ENCODE measurements at places on chromosomes 3 and 15.

DNA sequence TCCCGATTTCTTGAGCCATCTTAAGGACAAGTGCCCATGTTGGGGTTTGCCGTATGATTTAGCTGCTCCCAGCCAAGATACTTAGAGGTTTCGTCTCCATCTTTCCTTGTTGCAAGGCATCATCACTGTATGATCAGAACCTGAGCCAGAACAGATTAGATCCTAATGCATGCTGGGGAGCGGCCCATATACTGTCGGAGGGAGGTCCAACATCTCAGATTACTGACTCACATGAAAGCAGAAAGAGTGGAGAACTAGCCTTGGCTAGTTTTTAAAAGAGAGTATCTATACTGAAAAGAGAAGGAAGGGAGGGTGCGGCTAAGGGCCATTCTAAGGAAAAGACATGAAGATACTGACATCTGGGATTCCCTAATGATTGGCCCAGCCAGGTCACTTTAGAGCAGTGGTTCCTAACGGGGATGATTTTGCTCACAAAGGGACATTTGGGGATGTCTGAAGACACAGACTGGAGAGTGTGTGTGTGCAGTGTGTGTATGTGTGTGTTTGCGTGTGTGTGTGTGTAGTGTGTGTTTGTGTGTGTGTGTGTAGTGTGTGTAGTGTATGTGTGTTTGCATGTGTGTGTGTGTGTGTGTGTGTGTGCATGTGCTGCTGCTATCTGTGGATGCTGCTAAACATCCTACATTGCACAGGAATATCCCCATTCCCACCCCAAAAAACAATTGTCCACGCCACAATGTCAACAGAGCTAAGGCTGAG, 12.3 kb upstream of the LYSMD4 start:
- DNase-seq, result no peak

DNA sequence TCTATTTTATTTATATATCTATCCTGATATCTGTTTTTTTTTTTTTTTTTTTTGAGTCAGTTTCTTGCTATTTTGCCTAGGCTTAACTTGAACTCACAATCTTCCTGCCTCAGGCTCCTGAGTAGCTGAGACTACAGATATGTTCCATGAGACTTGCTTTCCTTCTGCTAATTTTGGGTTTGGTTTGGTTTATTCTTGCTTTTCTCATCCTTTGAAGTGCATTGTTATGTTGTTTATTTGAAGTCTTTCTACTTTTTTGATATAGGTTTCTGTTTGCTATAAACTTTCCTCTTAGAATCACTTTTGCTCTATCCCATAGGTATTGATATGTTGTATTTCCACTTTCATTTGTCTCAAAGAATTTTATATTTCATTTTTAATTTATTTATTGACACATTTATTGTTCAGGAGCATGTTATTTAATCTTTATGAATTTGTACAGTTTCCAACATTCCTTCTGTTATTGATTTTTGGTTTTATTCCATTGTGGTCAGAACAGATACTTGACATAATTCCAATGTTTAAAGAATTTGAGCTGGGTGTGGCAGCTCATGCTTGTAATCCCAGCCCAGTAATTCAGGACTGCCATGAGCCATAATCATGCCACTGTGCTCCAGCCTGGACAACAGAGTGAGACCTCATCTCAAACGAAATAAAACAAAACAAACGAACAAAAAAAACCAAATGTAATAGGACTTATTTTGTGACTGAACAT, 62.3 kb upstream of the PLSCR4 start:
- DNase-seq, result no peak

GRCh38 chr3:17901893-17902292, 159.5 kb upstream of the TBC1D5 start:
- no peak for DNase-seq

DNA sequence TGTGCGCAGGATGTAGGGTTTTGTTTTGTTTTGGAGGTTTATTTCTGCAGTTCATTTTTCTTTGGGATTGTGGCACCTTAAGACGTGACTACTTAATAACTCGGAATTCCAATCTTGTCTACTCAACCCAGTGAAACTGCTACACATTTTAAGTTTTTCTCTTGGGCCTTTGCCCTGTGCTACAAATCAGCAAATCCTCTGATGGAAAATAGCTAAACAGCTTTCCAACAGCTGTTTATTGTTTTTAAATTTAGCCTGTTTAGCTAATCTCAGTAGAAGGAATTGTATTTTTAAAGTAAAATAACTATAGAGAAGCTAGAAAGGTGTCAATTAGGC, 48.4 kb downstream of the OPA1 start:
- no peak for DNase-seq

GRCh38 chr3:126353694-126354321, 3.4 kb downstream of the KLF15 start:
- peak; percentile 72 for DNase-seq

- DNase-seq, result no peak
These were observed 129.6 kb downstream of the ADAMTS17 start for GRCh38 chr15:100211855-100212850.

- DNase-seq, result no peak
These were observed 187.1 kb downstream of the C3orf38 start for GRCh38 chr3:88336894-88337293.

DNA sequence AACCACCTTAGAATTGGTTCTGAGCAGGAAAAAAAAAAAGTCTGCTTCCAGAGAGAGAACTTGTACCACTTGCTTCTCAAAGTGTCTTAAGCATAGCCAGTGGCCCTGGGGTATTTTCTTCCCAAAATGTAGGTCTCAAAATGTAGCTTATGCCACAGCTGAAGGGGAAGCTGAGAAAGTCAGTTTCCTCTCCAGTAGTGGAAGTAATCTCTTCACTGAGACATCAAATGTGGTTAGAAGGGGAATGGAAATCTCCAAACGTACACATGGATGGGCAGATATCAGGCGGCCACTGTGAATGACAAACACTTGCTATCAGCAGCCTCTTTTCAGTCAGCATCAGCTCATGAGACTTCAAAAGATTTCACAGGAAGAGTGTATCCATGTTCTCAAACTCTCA, 841.2 kb downstream of the TUSC7 start:
- DNase-seq, result no peak

- no peak for DNase-seq
These were observed 229.0 kb upstream of the HES1 start for GRCh38 chr3:193906849-193907410.

- DNase-seq, result no peak
These were observed 5.5 kb upstream of the GP5 start for GRCh38 chr3:194404365-194405140.

DNA sequence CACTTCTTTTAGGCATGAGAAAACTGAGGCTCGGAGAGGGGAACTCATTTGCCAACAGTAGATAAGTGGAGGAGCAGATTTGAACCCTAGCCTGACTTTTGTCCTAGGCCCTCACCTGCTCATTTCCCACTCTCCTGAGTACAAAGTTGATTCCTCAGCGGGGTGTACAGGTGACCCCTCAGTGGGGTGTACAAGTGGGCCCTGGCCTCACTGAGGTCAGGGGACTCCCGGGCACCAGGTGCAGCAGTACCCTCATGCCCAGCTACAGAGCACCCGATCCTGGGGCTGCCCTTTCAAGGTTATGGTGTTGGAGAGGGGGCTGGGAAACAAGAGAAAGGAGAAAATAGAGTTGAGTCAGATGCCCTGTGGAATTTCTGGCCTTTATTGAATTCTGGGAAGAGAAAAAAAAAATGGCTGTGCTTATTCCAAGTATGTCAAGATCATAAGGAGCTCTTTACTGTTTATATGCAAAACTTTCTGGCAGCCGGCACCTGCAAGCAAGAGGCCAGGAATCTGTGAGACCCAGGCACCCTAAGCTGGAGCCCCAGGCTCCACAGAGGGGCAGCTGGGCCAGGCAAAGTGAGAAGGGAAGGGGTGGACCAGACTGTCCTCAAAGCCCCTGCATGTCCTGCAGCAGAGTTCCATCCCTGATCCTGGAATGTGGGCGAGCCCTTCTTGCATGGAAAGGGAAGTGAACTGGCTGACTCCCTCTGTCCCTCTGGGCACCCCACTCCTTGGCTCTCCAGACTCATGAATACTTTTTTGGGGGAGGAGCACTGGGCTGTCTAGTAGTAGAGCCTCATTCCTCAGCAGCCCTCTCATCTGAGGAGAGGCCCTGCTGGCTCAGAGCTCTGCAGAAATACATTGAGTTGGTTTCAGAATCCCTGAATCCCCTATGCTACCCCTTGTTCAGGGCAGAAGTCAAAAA, 43.1 kb downstream of the AMOTL2 start:
- DNase-seq, result no peak

DNA sequence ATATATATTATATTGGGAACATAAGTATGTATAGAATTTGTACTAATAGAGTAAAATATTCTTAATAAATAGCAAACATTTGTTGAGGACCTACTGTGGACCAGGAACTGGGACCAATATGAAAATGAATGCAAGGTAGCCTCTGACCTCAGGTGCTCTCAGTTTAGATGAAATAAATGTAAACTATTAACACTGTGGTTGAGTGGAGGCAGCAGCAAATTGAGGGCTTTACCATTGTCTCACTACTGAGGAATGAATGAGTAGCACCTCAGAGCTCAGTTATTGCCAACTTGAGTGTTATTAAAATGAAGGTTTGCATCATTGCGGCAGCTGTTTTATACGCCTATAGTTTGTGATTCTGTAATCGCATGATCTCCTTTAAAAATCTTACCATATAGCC, 90.9 kb upstream of the CGNL1 start:
- no peak for DNase-seq

GRCh38 chr3:106673926-106674569, 703.2 kb upstream of the CCDC54 start:
- no peak for DNase-seq

GRCh38 chr3:114083112-114083511, 26.6 kb downstream of the QTRT2 start:
- DNase-seq, result no peak

- DNase-seq, result no peak
These were observed 93.2 kb upstream of the IGF1R start for GRCh38 chr15:98555173-98555515.

DNA sequence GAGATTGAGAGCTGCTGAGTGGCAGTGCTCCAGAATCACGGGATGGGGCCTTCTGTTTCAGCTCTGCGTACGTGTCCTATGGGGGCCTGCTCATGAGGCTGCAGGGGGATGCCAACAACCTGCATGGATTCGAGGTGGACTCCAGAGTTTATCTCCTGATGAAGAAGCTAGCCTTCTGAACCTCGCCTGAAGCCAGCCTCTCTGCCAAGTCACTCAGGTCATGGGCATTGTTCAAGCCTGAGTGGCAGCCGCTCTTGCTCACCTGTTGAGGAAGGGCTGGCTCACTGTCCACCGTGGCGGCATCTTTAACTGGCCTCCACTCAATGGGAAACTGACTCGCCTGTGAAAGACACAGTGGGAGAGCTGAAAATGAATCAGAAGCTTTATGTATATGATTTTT, 6.6 kb downstream of the POLR2H start:
- DNase-seq, result no peak

DNA sequence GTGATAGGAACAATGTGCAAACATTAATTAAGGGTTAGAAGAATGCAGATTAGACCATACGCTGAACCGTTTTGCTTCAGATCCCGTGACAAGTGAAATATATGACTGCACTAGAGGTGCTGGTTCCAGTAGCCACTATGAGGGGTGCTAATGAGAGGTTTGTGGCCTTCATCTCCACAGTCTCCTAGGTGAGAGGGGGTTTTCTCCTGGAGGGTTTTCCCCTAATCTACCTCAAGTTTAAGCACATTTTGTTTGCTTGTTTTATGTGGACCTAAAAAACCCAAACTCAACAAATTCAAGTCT, 13.7 kb upstream of the SHF start:
- no peak for DNase-seq

GRCh38 chr3:31322460-31322859, 210.3 kb upstream of the STT3B start:
- no peak for DNase-seq

DNA sequence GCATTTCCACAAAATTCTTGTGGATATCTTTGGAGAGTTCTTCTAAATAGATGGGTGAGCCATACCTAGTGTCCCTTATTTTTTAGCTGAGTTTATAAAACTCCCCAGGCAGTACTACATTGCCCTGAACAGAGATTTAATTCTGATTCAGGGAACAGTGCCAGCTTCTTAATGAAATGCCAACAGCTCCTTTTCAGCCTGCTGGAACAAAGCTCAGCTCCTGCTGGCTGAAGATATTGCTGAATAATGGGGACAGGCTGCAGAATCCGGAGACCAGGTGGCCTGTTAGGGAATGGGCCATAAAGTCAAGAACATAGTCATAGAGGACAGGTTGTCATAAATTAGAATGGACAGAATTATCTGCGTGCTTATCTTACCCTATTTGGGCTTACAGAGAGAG, 8.9 kb downstream of the HGD start:
- no peak for DNase-seq

GRCh38 chr15:43977072-43977884, 150.5 kb downstream of the WDR76 start:
- DNase-seq, result no peak

GRCh38 chr3:66665021-66665695, 164.3 kb upstream of the LRIG1 start:
- DNase-seq, result no peak

GRCh38 chr3:138460536-138461205, 26.3 kb downstream of the ESYT3 start:
- DNase-seq, result peak; percentile 64

- DNase-seq, result no peak
These were observed 12.1 kb downstream of the B3GNT5 start for GRCh38 chr3:183265157-183265642.

- DNase-seq, result no peak
These were observed 55.1 kb downstream of the AAGAB start for GRCh38 chr15:67199391-67199790.

GRCh38 chr3:30933478-30934207, 39.2 kb upstream of the GADL1 start:
- no peak for DNase-seq

DNA sequence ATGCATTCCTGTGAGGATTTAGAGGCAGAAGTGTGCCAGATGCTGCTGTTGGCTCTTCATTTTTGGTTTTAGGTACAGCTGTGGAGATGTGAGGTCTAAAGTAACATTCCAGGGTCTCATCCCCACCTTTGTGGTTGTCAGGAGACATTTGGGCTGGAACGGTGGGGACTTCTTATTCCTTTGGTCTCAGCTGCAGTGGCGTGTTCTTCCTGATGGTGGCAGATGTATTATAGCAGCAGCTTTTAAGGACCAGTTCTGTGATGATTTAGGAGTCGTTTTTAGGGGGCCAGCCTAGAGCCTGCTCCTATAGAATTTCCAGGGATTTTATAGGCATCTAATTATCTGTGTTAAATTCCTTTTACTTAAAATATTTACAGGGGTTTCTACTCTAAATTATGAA, 221.0 kb upstream of the EOMES start:
- no peak for DNase-seq

- no peak for DNase-seq
These were observed 40.0 kb downstream of the ARRDC4 start for GRCh38 chr15:98000249-98001203.
